Stimulated activated naive CD8-positive, alpha-beta T cell treated with anti-CD3 and anti-CD28 coated beads, Interleukin-15, Interleukin-2, amounts not matched to agents 100 U/mL and 50 U/mL, for 24 hours (primary cell): ENCODE measurements at places on chromosomes 12 and 14.

DNA sequence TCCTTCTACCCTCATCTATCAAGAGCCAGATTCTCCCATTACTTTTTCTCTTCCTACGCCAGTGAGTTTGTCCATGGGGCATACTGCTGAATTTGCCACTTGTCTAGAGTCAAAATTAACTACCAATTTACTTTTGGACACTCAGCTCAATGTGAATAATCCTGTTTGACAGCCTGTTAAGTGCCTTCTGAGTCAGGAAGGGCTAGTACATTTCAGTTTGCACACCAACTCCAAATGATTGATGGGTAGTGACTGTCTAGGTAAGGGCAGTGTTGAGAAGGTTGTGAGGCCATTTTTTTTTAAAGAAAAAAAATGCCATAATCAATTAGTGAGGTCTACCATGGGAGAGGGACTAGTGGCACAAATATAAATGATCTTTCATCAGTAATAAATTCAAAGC, 21.8 kb upstream of the TRIM9 start:
- DNase-seq = no peak

- no peak for DNase-seq
These were observed 158.4 kb downstream of the FBXL14 start for GRCh38 chr12:1436015-1436414.

GRCh38 chr12:132600048-132601032, 10.0 kb downstream of the LRCOL1 start:
- DNase-seq = peak; percentile 57

DNA sequence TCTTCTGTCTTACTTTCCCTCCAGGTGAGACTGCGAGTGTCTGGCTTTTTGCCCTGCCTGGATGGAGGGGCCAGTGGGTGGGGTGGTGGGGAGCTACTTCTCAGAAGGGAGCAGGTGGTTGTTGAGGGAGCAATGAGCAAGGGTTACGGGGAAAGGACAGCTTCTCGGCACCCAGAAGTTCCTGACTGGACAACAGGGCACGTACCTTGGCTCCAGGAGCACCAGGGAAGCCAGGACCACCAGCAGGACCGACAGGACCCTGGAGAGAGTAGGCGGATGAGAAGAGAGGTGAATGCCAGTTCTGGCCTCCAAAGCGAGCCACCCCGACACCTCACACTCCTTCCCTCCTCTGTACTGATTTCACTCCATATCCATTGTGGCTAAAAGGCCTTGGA, 15.3 kb downstream of the COL2A1 start:
- no peak for DNase-seq

DNA sequence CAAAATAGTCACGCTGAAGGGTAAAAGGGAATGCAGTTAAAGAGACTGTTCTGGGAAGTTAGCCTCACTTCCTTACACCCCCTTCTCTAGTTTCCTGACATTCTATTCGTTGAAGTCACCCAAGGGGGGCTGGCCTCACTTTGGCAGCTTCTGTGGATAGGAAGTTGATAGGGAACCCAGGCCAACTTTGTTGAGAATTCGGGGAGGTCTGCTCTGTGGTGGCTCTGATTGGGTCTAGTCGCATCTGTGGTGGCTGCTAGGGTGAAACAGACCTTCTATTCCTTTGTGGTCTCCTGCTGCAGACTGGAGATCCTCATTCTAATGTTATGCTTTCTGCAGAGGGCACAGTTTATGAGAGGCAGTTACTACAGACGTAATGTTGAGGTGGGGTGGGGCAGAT, 28.8 kb upstream of the GZMB start:
- DNase-seq = peak; percentile 39
